ENCODE measurements at places on chromosomes 13 and 19.

- DNase-seq: peak; percentile 53
Observed at GRCh38 chr13:50222569-50223332, 207.5 kb downstream of the KCNRG start.

GRCh38 chr13:27659145-27659865 lies 37.6 kb downstream of the POLR1D start:
- DNase-seq: no peak

DNA sequence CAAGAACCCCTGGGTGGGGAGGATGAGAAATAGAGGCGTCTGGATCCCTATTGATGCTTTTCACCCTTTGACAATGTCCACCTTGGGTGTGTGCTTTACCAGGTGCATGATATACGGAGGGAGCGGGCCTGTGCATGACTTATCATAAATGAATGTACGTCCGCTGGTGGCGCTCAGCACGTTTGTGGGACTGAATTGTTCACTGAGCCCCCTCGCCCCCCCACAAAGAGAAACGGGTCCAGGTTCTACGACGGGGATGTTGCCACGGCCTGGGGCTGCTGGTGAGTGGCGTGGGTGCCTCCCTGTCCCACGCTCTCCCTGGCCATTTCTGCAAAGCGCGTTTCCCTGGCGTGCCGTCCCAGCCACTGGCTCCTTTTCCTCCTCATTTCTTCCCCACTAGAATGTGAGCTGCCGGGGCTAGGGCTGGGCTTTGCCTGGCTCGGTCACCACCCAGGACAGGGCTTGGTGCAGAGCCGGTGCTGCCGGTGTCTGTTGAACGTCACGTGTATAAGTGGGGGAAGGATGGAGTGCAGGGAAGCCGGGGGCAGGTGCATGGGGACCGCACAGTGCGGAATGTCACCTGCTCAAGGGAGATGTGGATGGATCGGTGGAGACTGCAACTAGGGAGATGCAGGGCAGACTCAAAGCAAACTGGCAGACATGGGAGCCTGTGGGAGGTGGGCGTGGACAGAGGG lies 21.6 kb downstream of the LRRC4B start:
- no peak for DNase-seq

GRCh38 chr13:21348488-21349120 lies 110.5 kb downstream of the ZDHHC20 start:
- no peak for DNase-seq

DNA sequence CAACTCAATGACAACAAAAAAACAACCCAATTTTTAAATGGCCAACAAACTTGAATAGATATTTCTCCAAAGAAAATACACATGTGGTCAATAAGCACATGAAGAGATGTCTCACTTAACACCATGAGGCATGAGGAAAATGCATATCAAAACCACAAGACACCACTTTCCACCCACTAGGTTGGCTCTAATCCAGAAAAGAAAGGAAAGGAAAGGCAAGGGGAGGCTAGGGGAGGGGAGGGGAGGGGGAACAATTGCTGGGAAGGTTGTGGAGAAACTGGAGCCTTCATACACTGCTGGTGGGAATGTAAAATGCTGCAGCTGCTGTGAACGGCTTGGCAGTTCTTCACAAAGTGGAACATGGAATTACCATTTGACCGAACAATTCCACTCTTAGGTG lies 854.3 kb downstream of the UQCRFS1 start:
- DNase-seq: no peak

Measured in fibroblast of skin of left quadriceps (primary cell).